ENCODE measurements at places on chromosomes 4 and X.

DNA sequence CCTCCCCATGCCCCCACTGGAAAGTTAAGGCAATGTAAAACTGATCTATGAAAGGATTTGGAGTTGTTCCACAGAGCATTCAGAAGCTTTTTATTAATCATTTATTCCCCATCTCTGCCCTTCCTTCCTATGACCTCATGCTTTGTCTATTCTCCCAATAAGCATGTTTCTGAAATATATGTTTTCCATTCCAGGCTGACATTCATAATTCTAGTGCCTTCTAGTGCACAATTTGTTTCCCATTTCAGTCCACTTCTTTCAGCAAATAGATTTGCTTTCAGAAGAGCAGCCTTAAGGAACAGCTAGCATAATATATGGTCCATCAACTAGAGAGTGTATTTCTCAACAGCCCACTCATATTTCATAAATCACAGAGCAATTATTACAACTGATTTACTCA, 77.1 kb upstream of the ATXN3L start:
- no peak for DNase-seq

DNA sequence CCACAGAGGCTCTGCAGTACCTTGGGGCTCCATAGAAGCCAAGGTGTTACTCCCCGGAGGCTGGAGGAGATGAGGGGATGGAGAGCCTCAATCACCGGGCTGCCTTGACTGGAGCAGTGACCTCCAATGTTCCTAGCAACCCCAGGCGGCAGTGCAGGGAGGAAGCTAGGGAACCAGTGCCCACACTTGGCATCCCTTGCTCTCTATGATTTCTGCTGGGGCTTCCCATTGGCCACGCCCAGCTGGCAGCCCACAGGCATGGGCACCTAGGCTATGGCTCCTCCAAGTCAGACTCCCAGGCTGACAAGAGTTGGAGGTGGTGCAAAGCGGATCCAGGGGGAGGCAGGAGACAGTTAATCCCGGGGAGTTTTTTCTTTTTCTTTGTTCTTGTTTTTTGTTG, 229.7 kb downstream of the EVC2 start:
- DNase-seq = no peak

- DNase-seq = no peak
Observed at GRCh38 chrX:39527025-39527424, 570.7 kb downstream of the BCOR start.

DNA sequence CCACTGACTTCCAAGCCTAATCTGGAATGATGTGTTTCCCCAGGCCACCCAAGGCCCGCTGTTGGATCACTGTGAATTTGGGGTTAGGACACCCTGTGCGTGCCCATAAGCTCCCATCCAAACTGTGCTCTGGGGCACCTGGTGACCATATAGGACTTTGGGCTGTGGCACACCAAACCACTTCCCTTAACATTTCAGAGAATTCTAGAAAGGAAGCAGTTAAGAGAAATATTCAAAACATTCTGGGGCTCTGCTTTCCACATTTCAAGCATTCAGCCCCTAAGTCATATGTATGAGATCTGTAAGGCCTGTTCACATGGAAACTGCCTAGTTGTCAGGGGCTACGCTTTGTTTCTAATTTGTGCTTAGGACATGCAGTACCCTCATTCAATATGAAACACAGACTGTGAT, 14.4 kb downstream of the VGLL1 start:
- DNase-seq = peak; percentile 51

- no peak for DNase-seq
Observed at GRCh38 chr4:105241451-105241850, 94.8 kb downstream of the TET2 start.

DNA sequence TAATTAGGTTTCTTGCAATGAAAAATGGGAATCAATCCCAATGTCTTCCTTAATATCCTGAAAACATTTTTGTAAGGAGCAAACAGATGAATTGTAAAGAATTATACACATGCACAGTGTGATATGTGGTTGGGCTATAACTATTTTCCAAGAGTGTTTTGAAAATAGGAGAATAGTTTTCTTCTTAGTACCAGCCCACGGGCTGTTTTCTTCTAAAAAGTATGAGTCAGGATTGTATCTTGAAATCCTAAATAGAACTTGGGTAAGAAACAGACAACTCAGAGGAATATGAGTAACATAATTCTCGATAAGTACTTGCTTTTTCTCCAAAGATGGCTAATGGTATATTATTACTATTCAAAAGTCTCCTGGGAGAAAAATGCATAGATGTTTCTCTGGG, 136.7 kb downstream of the MAGEC2 start:
- no peak for DNase-seq

Data from activated naive CD8-positive, alpha-beta T cell treated with anti-CD3 and anti-CD28 coated beads, Interleukin-2, amount 10 ng/mL, durations not matched to agents 7 days and 5 days (primary cell).